ENCODE measurements at places on chromosomes 2 and 18. TPM values are rescaled to one million over a fixed set of nuclear protein-coding genes. Genes with fewer than 3 reads are reported as not detected.

FLACC1 gene
- 1.1 TPM for total RNA-seq

EFHD1 gene
- 5.4 TPM for total RNA-seq

GTF3C2 gene
- 89.3 TPM for total RNA-seq

DNA sequence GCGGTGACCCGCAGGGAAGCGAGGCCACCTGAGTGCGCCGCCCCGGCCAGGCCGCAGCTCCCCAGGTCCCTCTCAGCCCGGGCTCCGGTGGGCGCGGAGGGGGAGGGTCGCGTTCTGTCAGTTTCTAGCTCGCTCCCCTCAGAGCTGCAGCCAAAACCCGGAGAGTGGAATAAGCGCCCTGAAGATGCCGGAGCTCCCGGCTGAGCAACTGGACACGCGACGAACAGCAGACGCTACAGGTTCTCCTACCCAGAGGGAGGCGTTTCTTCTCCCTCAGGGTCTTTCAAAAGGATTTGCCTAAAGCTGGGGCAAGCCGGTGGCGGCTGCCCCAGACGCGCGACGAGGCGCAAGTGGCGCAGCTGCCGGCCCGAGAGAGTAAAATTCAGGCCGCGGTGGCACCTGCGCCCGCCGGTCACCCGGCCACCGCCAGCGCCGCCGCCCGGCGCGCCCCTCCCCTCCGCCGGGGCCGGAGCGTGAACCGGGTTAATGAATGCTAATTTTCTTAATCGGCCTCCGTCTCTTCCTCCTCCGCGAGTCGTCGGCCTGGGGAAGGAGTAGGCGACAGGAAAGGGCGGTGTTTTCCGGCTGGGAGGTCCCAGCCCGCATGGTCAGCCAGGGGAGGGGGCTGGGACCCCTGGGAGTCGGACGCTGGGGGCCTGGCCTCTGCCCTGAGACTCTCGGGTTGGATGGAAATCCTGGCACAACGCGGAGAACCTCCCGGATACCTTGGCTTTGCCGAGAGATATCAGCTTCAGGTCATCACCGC is 845 bp upstream of the CDC42EP3 start:
- peak; percentile 68 for DNase-seq

- no peak for DNase-seq
Observed at GRCh38 chr2:47735136-47735869, 47.6 kb upstream of the MSH6 start.

GRCh38 chr2:27241761-27242613 is 20.9 kb downstream of the SLC30A3 start:
- DNase-seq = no peak

DNA sequence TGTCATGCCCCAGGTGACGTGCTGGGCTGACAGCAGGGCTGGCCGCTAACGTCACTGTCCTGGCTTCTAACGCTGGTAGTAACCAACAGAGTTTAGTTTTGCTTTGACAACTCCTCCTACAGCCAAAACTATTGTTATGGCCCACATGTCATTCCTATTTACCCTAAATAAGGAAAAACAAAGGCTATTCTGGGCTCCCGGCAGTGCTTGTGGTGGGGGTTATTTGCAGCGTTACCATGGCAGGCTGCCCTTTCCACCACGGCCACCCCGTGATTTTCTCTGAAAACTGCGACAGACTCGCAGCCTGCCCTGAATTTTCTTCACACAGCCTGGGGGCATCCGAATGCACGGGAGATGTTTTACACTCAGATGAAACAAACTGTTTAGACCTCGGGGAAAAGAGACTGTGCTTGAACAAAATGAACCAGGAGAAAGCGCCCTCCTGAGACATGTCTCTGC is 115.2 kb downstream of the FAM210A start:
- DNase-seq = no peak

GRCh38 chr18:77248873-77249568 is 627 bp upstream of the GALR1 start:
- no peak for DNase-seq

GRCh38 chr2:101921953-101922325 is 69.8 kb upstream of the IL1R2 start:
- DNase-seq = no peak

DNA sequence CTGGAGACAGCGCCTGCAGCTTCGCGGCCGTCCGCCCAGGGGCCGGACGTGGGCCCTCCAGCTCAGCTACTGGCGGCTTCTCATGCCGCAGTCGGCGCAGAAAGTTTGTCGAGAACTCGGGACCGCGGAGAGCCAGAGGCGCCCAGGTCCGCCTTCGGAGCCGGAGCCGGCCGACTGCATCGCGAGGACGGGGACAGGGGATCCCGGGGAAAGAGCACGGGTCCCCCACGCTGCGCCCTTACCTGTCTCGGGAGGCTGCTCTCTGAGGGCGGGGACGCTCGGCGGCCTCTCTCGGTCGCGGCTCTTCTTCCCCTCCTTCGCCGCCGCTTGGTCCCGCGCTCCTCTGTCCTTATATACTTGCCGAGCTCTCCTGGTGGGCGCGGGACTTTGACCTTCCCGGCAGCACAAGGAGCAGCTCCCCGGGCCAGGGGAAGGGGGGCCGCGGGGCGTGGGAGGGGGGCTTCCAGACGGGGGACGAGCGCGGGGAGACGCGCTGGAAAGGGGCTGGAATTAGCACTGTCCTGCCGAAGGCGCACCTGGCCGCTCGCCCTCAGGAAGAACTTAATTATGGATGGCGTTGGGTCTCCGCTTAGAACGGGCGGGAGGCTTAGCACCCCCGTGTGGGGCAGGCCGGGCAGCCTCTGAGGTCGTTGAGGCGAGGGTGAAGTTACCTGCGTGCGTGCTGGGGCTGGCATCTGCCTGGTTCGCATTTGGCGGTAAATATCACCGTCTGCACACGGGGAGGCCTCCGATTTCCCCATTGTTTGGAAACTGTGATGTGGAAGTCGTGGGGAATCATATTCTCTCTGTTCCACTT is at the start of gene POMC:
TSS of gene POMC (minus strand) at position 325 of the 817 bp plus-strand sequence. CDS start 3,808 bp downstream, outside the sequence.
- DNase-seq = peak; percentile 54

DNA sequence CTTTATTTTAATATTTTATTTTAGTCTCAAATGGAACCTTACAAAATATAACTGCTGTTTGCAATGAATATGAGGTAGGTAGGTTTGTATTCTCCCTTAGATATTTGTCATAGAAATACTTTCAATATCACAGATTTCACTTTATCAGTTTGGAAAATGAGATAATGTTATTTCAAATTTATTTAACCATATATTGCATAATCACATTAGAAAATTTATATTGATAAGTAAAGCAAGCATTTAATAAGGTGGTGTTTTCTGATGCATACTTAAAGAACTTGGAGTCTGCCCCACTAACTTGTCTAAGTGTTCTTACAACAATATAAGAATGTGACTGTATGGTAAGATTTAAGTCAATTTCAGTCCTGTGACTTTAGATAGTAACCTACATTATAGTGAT is 85.1 kb downstream of the UBE2E3 start:
- no peak for DNase-seq

GRCh38 chr2:53969968-53970723 is 647 bp downstream of the PSME4 start:
- no peak for DNase-seq

GRCh38 chr2:123913143-123913735 is 111.8 kb upstream of the CNTNAP5 start:
- no peak for DNase-seq

GRCh38 chr2:119511989-119512388 is 12.3 kb downstream of the SCTR start:
- DNase-seq = no peak

DNA sequence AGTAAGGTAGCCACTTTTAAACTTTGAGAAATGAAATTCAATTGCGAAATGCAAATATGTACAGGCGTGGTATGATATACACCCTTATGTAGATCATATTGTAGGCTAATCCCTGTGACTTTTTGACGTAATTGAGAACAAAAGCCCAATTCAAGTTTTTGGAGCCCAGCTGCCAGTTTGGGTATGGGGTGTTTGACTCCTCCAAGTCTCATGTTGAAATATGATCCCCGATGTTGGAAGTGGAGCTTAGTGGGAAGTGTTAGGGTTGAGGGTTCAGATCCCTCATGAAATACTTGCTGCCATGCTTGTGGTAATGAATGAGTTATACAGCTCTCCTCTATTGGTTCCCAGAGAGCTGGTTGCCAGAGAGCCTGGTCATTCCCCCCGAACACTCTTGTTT is 1666.8 kb downstream of the SUCLG1 start:
- no peak for DNase-seq

DNA sequence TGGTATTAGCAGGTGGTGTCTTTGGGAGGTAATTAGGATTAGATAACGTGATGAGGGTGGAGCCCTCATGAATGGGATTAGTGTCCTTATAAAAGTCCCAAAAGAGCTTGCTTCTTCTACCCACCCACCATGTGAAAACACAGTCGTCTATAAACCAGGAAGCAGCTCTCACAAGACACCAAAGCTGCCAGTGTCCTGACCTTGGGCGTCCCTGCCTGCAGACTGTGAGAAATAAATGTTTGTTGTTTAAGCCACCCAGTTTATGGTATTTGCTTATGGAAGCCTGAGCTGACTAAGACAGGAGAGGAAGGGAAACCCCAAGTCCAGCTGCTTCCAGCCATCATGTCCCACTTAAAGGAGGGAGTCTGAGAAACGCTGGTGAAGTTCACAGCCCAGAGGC is 13.6 kb downstream of the ADI1 start:
- no peak for DNase-seq

GRCh38 chr2:71800106-71800809 is 346.9 kb downstream of the DYSF start:
- DNase-seq = no peak

DNA sequence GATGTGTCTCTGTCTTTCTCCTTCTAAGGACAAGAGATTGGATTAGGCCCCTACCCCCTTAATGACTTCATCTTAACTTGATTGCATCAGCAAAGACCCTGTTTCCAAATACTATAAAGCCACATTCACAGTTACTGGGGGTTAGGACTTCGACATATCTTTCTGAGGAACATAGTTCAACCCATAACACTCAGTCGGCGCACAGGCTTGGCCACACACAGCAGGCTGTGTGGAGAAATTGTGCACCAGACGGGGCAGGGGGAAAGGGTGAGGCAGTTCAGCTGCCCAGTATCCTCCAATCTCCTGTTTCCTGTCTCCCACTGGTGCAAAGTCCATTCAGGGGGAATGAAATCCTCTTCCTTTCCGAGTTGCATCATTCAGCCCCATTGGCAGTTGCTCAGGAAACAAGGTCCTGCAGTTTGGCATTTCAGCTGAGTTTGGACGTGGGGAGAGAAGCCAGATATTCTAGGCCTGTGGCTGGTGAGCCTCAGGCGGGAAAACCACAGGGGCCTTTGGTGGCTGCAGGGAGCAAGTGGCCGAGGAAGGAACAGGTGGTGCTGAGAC is 9.4 kb upstream of the RAPGEF4 start:
- DNase-seq = no peak

Data from mesothelial cell of epicardium (in vitro differentiated cells).